ENCODE measurements at places on chromosomes 3 and 15.

DNA sequence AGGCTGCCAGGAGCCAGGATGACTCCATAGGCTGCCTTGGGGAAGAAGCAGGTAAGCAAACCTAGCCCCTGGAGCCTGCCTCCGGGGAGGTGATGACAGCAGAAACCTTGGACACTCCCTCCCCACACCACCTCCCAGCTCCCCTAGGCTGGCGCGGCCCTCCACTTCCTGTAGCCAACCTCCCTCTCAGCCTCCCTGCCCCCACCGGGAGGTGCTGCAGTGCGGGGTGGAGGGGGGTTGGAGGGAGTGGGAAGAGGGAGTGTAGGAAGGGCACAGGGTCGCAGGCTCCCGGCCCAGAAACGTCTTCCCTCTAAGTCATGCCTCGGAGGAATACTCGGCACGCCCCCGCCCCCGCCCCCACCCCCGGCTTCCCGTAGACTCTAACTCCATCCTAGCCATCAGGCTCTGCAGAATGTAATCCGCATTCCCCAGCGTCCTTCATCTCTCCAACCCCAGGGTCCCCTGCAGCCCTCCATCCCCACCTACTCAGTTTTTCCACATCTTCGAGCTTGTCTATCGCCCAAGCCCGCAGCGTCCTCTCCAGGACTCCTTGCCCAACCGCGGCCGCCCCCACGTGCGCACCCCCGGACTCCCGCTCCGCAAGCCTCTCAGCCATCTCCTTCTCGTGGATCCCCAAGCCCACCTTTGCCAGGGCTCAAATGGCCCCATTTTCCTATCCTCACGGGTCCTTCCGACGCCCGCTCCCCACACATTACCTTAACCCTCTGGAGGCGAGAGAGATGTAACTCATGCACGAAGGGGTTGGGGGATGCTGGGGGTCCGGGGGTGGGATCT lies 528 bp downstream of the LPCAT4 start:
- peak; percentile 45 for DNase-seq

- DNase-seq, result no peak
Measured at GRCh38 chr3:79870313-79870620, 102.5 kb upstream of the ROBO1 start.

DNA sequence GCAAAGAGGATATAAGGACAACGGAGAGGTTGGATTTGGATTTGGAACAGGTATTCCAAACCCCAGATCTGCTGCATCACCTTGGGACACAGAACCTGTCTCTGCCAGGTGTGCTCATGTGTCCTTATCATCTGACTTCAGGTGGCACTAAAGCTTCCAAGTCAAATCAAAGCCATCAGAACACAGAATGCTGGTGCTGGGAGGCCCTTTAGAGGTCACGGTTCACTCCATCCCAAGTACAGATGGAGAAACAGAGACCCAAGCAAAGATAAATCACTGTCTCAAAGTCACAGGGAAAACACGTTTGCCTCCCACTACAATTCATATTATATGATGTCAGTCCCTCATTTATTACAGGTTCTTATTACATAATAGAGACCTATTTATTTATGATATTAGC lies 72.8 kb downstream of the HES1 start:
- no peak for DNase-seq

GRCh38 chr15:37995461-37996347 lies 61.3 kb downstream of the TMCO5A start:
- no peak for DNase-seq

DNA sequence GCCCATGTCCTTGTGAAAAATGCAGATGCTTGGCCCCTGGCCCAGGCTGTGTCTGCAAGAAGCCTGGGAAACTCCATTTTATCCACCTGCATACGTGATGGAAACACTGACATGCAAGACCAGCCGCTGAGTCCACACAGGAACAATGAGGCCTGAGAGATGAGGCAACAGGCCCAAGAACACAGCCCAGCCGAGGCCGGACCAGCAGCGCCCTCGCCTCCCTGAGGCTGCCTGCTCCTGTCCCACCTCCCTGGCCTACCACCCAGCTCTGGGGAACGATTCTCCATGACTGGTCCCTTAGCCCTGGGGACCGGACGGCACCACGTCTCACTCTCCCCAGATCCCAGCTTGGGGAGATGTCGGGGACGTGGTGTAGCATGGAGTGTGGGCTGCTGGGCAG lies 47.5 kb downstream of the HMCES start:
- no peak for DNase-seq

GRCh38 chr3:141045849-141046248 lies 5.3 kb upstream of the SPSB4 start:
- no peak for DNase-seq

DNA sequence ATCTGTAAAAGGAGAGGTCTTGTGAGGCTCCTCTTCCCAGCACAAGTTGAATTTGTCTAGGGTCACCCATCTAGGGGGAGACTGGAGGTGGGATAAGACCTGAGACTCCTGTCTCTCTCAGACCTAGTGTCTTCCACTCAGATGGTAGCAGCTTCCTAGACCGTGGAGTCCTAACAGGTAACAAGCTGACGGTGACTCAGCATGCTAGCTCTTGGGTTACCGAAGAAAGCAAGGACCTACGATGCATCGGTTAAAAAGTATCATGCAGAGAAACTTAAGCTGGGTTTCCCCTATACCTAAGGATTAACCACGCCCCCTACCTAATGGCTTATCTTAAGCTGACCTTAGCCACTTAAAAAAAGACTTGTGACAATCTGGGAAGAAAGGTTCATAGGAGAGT lies 7.6 kb downstream of the LRRN1 start:
- DNase-seq, result no peak

GRCh38 chr3:42961633-42962032 lies 17.5 kb upstream of the GASK1A start:
- peak; percentile 33 for DNase-seq

- DNase-seq, result no peak
Measured at GRCh38 chr15:92653836-92654539, 1.6 kb downstream of the FAM174B start.

DNA sequence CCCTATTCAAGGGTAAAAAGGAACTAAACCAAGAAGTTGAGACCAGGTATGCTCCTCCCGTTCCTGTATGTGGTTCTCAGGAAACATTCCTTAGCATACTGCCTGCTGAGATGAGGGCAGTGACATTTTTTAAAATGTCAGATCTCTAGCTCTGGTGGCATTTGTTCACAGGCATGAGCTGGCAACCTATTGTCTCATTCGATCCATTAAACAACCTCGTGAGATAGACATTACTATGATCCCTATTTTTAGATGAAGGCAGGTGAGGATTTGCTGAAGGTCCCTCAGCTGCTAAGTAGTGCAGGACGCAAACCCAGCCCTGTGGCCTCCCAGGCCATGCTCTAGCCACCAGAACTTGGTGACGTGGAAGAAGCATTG lies 74.9 kb downstream of the SIDT1 start:
- DNase-seq, result no peak

DNA sequence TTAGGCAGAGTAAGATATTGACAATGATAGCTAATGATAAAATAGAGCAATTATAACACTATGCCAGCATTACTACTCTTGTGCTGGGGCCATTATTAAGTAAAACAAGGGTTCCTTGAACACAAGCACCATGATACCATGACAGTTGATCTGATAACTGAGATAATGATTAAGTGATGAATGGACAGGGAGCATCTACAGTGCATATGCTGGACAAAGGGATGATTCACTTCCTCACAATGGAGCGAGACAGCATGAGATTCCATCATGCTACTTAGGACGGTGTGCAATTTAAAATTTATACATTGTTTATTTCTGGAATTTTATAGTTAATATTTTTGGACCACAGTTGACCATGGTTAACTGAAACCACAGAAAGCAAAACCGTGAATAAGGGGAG lies 156.6 kb downstream of the FHIT start:
- DNase-seq, result no peak

DNA sequence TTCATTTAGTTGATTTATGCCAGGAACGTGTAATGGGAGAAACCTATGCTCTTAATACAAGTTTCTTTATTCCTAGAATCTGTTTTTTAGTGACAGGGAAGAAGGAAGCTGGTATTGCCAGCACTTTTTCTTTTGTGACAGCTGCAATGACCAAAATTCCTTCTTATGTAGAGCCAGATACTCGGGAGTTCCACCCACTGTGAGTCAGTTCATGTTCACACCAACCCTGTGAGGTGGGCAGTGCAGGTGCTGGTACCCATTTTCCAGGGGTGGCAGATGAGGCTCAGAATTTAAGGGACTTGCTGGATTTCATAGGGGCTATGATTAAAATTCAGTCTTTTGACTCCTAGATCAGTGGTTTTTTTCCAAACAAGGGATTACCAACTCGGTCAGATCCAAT lies 34.7 kb downstream of the OXNAD1 start:
- DNase-seq, result no peak

GRCh38 chr3:35710554-35710953 lies 71.2 kb downstream of the ARPP21 start:
- DNase-seq, result no peak

GRCh38 chr15:76206325-76206976 lies 104.8 kb downstream of the ETFA start:
- no peak for DNase-seq

DNA sequence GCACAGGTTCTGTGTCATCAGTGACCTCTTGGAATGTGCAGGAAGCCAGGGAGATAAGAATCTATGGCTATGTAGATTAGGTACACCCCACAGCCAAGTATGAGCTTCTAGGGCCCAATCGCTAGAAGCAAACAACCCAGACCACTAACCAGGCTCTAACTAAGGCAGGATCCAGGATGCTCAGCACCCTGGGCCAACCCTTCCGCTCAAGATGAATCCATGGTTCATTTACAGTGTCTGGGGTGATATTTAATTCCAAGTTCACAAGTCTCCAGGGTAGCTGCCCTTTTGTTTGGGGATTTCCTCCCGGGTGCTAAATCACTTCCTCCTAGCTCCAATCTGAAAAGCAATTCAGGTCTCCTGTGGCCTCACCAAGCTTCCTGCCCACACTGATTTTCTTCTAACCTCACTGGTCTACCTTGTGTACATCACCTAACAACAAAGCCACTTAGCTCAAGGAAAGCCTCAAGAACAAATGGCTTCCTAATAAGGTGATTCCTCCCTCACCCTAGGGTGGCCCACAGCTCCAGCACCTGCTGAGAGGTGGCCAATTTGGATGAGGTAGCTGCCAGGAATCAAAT lies 2.4 kb downstream of the EHD4 start:
- peak; percentile 17 for DNase-seq

GRCh38 chr15:36392676-36393266 lies 186.7 kb upstream of the CDIN1 start:
- DNase-seq, result no peak

DNA sequence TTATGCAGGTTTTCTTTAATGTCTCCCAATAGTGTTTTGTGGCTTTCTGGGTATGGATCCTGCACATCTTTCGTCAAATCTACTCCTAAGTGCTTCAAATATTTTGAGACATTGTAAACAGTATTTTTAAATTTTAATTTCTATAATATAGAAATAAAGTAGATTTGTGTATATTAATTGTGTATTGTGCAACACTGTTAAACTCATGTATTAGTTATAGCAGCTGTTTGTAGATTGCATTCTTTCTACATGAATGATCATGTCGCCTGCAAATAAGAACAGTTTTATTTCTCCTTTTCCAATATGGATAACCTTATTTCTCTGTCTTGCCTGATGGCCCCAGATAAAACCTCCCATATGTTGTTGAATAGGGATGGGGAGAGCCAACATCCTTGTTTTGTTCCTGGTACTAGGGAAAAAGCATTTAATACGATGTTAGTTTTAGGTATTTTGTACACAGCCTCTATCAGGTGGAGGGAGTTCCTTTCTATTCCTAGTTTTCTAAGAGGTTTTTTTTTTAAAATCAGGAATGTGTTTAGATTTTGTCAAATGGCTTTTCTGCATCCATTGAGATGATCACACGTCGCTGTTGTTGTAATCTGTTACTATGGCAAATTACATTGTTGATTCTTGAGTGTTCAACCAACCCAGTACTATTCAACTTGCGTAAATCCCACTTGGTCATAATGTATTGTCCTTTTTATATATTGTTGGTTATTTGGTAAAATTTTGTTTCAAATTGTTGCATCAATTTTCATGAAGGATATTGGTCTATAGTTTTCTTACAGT lies 71.1 kb upstream of the DGKG start:
- DNase-seq, result no peak

- no peak for DNase-seq
Measured at GRCh38 chr3:149339931-149340309, 6.5 kb upstream of the TM4SF18 start.

DNA sequence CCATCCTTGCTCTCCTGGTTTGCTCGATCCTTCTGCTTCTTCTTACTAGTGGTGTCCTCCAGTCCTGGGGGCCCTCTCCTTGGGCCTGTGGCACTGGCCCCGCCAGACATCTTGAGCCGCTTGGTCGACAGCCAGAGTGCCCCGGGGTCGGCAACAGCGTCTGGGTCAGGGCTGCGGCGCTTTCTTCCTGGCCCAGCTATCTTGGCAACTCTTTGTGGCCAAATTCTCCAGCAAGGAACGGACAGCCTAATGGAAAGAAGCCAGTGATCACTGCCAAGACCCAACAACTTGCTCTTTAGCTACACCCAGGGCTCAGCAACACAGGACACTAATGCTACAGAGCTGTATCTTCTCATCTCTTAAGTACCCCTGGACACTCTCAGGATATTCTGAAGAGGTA lies 1.6 kb downstream of the USP19 start:
- DNase-seq, result no peak

DNA sequence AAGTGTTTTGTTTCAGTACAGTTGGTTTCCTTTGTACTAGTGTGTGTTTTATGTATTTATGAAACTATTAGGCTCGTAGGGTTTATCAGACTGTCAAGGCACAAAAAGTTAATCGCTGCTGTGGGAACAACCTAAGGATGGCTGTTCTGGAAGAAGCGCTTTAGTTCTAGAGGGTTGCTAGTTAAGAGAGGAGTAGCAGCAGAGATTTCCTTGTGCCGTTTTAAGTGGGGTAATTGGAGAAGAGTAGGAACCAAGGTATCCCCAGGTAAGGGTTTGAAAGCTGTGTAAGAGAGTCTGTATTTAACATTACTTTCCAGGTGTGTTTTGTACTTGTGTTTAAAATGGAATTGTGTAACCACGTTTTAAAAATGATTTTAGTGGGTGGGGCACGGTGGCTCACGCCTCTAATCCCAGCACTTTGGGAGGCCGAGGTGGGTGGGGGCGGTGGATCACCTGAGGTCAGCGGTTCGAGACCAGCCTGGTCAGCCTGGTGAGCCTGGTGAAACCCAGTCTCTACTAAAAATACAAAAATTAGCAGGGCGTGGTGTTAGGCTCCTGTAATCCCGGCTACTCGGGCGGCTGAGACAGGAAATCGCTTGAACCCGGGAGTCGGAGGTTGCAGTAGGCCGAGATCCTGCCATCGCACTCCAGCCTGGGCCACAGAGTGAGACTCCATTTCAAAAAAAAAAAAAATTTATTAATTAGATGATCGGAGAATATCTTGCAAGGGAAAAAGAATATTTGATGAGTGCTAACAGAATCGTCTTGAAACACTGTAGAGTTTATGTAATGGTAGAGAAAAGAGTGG lies 2.6 kb downstream of the MORF4L1 start:
- DNase-seq, result no peak

DNA sequence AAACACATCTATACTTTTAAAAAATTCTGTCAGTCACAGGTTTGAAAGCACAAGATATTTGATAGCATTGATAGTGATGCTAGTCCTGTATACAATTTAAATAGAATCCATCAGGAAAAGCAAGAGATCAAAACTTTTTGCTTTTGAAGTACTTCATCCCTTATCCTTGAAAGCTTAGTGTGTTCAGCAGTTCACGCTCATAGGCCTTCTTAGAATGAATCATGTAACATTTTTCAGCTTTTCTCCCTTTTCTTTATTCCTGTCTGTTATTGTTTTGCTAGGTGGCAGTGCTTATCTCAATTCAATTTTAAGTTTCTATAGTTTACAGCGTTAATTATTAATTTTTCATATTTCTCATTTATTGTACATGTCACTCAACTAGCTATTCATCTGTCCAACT lies 69.1 kb downstream of the FGF7 start:
- no peak for DNase-seq
